ENCODE measurements at places on chromosomes 12 and 14.
A peak's percentile ranks its signal among the peaks of the same experiment; 100 is the strongest.

- DNase-seq: no peak
Measured at GRCh38 chr14:24941719-24942118, 108.2 kb downstream of the STXBP6 start.

DNA sequence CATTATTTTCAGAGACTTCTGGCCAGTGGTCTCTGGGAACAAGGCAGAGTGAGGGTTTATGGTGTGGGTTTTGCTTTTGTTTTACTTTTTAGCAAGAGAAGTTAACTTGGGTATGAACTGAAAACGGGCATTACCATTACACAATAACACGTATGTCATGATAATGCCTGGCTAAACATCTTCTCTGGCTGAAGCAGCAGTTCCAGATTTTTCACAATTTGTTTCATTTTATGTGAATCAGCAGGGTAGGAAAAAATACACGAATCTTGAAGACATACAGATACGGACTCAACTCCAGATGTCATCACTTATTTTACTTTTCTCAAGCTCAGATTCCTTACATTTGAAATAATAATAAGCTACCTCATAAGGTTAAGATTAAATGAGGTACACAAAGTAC lies 2.5 kb upstream of the PCNX4 start:
- no peak for DNase-seq

DNA sequence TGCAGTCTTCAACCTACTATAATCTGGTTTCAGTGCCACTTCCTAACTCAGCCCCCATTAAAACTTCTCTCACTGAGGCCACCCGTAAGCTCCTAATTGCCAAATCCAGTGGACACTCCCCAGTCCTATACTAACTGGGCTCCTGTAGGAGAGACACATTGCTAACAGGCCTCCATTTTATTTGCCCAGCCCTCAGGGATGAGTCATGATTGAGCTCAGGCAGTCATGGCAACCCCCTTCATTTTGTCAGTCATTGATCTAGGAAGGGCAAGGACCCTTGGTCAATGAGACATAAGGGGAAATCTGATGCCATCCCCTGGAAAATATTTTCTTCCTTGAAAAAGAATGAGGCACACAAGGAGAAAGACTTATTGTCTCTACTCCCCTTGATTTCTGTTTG lies 70.1 kb upstream of the HIF1A start:
- no peak for DNase-seq

- DNase-seq: no peak
Measured at GRCh38 chr12:120666571-120667390, 20.2 kb upstream of the MLEC start.

GRCh38 chr12:30794591-30795409 lies 40.0 kb upstream of the CAPRIN2 start:
- DNase-seq: no peak

DNA sequence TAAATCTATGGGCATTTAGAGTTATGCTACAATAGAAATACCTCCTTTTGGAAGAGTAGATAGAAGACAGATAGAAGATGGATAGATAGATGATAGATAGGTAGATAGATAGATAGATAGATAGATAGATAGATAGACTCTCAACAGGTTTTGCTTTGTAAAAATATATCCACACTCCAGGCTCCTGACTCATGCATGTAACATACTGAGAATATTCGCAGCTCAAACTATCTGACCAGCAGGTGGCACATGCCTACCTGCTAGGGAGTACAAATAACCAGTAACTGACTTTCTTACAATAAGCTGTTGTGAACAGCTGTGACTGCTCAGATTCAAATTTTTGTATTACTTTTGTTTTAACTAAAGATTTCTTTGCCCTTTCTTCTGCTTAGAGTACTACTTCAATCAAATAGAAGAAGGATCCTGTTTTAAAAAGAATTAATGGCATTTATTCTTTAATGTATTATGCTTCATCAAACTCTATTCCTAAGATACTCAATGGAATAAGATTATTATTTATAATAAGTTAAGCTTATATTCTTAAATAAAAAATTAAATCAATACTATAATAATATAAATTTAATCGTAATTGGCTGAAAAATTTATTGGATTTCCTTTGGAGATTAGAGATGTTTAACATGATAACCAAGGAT lies 15.8 kb upstream of the CPNE8 start:
- peak; percentile 21 for DNase-seq

DNA sequence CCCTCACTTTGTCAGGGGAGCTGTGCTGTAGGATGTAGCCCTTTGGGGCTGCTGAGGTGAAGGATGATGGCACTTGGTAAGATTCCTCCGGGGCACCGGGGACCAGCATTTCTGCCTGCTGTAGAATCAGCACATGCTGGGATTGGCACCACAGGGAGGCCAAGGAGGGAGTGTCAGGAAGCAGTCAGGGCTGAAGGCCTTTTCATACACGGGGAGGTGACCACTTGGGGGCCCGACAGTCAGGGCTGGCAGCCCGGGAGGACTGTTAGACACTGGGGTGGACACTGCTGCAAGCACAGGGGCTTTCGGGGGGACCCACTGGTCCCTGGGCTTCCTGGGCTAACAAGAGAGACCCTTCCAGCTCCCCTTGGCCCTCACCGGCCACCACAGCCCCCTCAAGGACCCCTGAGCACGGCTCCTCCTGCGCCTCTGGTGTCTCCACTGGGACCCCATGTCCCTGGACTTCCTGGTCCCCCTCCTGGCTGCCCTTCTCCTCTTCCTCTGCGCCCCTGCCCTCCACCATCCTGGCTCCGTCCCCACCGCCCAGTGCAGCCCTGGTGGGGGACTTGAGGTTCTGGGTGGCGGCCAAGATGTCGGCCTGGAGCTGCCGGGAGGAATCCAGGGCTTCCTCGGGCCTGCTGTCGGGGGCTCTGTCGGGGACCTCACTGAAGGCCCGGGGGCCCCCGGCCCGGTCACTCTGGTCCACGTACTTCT lies 6.5 kb downstream of the TMEM119 start:
- DNase-seq: no peak

DNA sequence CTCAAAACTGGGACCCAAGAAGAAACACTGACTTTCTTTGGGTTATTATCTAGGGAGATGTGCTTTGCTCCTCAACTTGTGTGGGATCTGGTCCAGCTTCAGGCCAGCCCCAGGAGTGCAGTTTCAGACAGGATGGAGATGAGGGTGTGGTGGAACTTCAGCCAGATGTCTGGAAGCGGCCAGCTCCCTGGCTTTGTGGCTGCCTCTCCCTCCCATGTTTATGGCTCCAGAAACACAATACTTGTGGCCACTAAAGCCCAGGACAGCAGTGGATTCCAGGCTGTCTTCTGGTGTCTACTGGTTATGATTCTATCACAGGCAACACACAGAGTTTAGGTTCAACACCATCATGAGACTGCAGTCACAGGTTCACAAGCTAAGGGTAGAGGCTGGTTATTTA lies 44.2 kb upstream of the EMP1 start:
- no peak for DNase-seq

DNA sequence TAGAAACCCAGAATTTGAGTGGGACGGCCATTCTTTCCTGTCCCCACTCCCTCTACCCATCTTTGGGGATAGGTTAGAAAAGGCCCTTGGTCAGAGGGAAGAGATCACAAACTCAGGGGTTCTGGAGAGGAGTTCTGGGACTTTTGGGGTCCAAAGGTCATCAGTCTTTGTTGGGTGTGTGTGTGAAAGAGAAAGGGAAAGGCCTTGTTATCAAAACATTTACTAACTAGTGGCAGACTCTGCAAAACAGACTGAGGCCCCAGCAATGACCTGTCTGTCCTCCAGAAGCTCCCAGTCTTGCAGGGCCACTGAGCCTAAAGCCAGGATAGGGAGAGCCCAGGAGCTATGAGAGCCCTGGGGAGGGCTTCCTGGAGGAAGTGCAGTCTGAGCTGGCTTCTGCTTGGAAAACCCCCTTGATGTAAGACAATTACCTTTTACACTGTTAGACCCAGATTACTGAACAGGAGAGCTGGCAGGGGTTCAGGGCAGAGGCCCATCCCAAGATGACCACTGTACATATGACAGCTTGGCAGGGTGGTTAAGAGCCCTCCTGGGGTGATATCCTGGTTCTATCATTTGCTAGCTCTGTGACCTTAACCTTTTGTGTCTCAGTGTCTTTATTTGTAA lies 429.1 kb upstream of the CCDC196 start:
- no peak for DNase-seq

DNA sequence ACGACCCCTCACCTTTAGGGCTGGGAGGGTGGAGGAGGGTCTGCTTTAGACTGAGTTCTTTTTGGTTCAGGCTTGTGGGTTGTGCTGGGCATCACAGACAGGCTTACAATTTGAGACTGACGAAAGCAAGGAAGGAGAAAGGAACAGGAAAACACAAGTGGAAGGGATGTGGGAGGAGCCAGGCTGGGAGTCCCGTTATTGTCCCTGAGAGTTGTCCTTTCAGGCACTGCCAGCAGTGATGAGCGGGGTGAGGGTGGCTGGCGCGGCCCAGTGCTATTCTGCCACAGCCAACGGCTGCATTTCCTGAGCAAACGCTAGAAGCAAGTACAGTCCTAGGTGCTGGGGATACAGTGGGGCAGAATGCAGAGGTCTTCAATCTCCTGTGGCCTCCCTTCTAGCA lies 29.2 kb upstream of the TSPAN9 start:
- DNase-seq: no peak

GRCh38 chr12:67649570-67650387 lies 1.2 kb downstream of the DYRK2 start:
- no peak for DNase-seq

GRCh38 chr14:64860039-64860438 lies 19.7 kb downstream of the SPTB start:
- no peak for DNase-seq

DNA sequence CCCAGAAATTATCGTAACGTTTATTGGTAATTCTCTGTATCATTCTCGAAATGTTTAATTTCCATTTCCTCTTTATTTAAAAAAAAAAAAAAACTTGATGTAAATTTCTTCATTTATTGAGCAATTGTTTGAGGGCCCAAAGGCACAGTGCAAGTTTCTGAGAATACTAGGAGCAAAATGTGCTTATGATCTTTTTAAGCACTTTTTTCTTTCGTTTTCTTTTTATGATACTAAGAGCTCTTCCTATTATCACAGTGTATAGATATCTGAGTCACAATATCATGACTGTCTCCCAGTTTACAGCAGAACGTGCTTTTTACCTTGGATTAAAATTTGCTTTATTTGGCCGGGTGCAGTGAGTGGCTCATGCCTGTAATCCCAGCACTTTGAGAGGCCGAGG lies 5.6 kb downstream of the ATP2A2 start:
- DNase-seq: no peak

DNA sequence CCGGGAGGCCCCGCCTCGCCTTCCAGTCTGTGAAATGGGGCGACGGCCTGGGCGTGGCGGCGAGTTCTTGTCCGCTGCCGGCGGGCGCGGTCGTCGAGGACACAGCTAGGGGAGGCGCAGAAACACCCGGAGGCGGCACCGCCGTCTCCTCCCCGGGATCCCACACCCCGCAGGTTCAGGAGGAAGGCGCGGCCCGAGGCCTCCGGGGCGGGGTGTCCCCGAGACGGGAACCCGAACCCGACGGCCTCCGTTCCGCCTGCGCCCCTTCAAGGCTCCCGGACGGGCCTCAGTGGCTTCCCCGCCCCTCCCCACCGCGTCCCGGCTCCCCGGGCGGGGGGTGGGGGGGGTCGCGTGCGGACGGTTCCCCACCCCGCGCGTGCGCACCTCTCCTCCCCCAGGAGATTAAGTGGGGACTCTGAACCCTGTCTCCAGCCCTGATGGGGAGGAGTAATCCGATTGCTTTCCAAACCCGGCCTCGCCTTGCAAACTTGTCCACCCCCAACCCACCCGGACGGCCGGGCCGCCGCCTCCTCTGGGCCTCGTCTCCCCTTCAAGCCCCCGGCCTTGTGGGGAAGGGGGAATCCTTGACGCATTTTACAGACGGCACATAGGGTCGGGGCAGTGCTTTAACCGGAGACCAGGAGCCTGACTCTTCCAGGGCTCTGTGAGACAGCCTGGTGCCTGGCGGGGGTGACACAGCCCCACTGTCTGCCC lies 35.3 kb upstream of the ANKRD9 start:
- no peak for DNase-seq
